Heart left ventricle (tissue), 16 donors: ENCODE measurements at places on chromosomes 16 and 17.

DNA sequence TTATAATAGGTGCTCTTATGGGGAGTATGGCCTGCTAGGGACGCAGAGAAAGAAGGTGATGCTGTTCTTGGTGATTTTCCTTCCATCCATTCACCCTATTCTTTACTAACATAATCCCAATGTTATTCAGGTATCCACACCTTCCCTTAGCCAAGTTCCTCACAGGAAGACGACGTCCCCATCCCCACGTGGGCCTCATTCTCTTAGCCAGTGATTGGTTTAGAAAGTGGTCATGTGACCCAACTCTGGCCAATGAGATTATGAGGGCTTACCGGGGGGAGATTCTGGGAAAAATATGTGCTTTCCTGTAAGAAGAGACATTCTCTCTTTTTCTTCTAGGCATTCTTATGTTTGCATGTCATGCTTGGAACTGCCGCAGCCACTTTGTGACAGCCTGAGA is 474.7 kb downstream of the HAPSTR1 start:
- no peak for DNase-seq

- no peak for DNase-seq
Observed at GRCh38 chr16:69114346-69114975, 9.0 kb downstream of the HAS3 start.

GRCh38 chr16:80599466-80599865 is 58.7 kb downstream of the DYNLRB2 start:
- no peak for DNase-seq

- DNase-seq = no peak
Observed at GRCh38 chr16:51870296-51870854, 676.6 kb downstream of the TOX3 start.

DNA sequence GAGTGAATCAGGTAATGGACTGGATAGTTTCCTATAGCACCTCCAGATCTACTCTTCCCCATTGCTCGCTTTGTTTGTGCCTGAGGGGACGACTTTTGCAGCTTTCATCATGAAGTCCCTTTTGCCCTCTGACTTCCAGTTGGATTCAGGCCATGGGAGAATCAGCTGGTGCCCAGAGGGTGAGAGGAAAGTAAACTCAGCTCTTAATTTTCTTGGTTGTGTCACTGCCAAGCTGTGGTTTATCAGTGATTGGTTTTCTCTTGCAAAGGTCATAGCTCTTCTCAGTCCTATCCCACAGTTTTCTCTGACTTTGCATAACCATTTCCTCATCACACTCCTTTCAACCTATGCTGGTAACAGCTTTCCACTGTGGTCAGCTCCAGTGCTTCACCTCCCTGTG is 200.1 kb downstream of the KCNJ2 start:
- DNase-seq = no peak

DNA sequence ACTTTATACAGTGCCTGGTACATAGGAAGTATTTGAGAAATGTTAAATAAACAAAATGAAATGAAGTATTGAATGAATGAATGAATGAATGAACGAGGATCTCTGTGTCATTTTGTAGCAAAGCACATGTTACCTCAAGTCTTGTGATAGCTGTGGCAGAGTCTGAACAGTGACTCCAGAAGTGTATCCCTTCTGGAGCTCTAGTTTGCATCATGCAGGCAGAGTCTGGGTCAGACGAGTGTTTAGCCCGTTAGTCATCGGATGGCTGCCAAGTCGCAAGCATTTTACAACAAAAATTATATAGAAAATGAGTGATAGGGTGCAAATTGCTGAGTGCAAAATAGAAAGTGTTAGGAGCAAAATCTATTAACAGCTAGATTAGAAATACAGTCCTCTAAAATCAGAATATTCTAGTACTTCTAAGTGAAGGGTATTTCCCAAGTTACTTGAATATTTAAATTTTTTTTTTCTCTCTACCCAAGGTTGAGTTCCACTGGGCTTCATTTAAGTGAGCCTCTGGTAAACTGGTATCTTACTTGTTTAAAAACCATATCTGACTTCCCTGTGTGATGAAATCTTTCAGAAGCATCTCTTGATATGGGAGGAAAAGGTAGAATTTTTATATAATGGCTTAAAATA is 113.3 kb downstream of the FTO start:
- no peak for DNase-seq

DNA sequence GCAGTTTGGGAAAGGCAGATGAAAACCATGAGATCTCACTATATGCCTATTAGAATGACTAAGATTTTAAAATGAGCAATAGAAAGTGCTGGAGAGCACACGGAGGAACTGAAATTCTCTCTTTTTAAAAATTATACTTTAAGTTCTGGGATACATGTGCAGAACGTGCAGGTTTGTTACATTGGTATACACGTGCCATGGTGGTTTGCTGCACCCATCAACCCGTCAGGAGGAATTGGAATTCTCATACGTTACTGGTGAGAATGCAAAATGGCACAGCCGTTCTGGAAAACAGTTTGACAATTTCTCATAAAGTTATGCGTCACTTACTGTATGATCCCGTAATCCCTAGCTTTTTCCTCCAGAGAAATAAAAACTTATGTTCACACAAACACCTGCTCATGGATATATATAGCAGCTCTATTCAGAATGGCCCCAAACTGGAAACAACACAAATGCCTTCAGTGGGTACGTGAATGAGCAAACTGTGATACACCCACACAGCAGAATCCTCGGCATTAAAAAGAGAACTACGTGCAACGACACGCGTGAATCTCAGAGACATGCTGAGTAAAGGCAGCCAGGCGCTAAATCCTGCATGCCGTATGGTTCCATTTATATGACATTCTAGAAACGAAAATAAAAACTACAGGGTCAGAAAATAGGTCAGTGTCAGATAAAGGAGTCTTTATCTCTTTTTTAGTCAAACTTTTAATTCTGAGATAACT is 11.8 kb downstream of the PIK3R6 start:
- no peak for DNase-seq

GRCh38 chr17:40648384-40648968 is 858 bp upstream of the SMARCE1 start:
- DNase-seq = no peak
